ENCODE measurements at places on chromosomes 6 and 20.

DNA sequence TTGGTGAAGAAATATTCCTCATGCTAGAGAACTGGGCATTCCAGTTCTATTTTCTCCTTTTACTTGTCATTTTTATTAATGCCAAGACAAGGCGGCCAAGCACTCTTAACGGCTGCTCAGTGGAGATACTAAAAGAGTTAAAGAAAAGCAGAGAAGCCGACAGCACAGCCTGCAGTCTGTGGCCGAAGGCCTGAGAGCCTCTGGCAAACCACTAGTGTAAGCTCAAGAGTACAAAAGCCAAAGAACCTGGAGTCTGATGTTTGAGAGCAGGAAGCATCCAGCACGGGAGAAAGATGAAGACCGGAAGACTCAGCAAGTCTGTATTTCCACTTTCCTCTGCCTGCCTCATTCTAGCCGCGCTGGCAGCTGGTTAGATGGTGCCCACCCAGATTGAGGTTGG is 167.1 kb upstream of the FUT9 start:
- DNase-seq: no peak

- DNase-seq: no peak
Observed at GRCh38 chr6:46888031-46888430, 33.7 kb downstream of the ADGRF5 start.

- no peak for DNase-seq
Observed at GRCh38 chr6:139582956-139583355, 208.5 kb upstream of the CITED2 start.

- no peak for DNase-seq
Observed at GRCh38 chr6:166393535-166393823, 10.7 kb upstream of the MPC1 start.

DNA sequence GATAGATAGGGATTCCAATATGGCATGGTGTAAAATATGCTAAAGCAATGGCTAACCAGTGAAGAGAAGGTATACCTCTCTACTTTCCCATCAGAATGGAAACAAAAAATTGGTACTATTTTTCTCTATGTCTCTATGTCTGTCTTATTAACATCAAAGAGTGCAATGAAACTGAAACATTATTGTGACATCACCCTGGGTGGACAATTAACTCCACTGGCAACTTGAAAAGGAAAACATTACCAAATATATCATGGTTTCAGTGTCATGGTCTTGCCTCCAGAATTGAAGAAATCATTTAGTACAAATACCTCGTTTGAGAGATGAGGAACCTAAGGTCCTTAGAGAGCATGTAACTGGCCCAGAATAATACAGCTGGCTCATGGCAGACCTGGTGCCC is 1132.5 kb upstream of the MAP3K7 start:
- no peak for DNase-seq

DNA sequence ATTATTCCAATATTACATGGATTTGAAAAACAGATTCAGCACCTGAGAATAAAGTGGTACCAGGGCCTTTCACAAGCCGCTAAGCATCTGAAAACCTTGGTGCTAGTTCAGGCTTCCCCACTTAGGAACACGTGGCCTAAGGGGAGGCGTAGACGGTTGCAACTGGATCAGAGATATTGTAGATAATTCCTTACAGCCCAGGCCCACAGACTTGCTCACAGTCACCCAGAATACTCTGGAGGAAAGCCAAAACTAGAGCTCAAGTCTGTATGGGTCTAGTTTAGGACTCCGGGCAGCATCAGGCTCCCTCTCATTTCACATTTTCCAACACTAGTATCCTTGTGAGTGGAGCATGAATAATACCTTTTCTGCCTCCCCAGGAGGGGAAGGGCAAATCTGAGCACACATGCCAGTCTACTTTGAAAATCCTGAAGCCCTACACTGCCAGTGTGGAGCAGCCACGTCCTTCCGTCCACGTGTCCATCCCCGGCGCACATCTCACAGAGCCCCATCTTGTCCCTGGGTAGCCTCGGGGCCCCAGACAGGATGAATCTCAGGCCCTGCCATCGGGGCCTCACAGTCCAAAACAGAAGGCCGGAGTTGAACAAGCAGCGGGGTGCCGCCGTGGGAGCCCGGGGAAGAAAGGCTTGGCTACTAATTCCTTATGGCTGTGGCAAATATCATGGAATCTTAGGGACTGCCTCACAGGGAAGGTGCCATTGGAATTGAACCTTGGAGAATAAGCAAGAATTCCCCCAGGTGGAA is 299.3 kb downstream of the NRN1 start:
- DNase-seq: no peak

GRCh38 chr20:48984575-48985219 is 61.4 kb upstream of the CSE1L start:
- no peak for DNase-seq

DNA sequence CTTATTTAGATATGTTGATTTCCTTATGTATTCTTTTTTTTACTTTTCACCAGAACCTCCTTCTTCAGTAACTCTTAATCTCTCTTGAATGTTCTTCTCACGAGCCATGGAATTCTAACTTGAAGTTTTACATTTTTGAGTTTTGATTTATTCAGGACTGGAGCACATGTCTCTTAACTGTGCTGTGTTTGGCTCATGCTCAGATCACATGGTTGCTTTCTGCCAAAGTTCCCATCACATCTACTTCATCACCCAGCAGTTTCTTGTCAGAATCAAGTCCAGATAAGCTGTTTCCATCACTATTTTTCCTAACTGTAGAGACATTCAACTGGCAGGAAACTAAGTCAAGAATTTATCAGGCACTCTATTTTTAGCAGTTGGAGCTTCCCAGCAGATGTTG is 31.7 kb downstream of the SLC35A1 start:
- DNase-seq: no peak

- DNase-seq: no peak
Observed at GRCh38 chr6:39335780-39336545, 13.5 kb upstream of the KCNK16 start.

DNA sequence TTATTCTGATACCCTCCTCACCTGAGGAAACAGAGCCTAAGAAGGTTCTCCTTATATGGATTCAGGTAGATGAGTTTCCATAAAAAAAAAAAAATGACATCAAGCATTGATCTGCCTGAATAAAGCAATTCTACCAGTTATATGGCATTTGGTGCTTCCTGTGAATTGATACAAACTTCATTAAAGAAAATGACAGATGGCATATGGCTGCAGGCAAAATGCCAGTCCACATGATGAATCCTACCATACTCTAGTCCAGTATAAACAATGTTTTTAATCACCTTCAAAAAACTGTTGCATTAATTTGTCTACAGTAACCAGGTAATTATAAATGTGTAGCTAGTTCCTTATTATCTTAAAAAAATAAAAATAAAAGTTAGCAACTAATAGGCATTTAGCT is 559.2 kb upstream of the FLRT3 start:
- no peak for DNase-seq

DNA sequence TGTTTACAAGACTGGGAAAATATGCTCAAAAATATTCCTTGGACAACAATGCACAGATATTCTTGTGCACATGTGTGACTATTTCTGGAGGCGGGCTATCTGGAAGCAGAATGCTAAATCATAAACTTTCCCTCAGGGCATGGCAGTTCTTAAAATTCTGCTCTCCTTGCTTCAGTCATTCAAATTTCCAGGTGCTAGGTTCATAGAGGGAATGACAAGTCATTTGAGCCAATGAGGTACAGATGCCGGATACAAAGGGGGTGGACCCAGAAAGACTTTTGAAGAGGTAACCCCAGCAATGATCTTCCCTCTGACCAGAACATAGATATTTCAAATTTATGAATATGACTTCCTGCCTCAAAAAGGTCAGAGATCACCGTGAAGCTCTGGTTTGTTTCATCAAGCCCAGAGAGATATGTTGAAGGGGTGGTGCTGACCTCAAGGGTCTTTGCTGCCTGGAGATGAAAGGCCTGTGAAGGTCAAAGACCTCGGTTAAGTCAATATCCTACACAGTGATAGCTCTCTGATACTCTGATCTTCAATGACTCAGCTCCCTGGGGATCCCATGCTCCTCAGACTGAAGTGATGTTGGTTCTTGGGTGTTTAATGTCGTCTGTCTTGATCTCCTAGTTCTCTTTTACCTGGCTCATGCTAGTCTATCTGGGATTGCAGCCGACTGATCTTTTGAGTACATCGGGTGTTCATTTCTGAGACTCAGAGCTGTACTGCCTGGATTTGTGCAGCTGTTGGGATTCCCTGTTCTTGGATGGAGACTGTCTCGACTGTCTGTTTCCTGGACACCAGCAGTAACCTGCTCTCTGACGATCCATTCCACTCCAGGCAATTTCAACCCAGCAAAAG is 47.5 kb upstream of the TSHZ2 start:
- no peak for DNase-seq

- peak; percentile 82 for DNase-seq
Observed at GRCh38 chr6:106069478-106069877, 16.7 kb upstream of the PRDM1 start.

DNA sequence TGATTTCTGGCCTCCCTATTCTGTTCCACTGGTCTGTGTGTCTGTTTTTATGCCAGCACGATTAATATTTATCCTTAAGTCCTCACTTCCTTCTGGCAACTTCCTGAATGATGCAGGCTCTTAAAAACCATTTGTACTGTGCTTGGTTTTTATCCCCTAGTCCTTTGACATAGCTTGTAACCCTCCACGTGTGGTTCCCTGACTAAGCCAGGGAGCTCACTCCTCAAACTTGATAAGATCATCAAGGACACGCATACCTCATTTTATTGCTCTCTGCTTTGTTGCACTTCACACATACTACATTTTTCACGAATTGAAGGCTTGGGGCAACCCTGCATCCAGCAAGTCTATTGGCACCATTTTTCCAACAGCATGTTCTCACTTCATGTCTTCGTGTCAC is 166.4 kb upstream of the UST start:
- no peak for DNase-seq

- DNase-seq: no peak
Observed at GRCh38 chr6:167529444-167530335, 204.8 kb downstream of the TTLL2 start.

- no peak for DNase-seq
Observed at GRCh38 chr6:168735268-168735949, 294.4 kb downstream of the SMOC2 start.

GRCh38 chr6:107794771-107795170 is 29.3 kb downstream of the SCML4 start:
- DNase-seq: no peak

DNA sequence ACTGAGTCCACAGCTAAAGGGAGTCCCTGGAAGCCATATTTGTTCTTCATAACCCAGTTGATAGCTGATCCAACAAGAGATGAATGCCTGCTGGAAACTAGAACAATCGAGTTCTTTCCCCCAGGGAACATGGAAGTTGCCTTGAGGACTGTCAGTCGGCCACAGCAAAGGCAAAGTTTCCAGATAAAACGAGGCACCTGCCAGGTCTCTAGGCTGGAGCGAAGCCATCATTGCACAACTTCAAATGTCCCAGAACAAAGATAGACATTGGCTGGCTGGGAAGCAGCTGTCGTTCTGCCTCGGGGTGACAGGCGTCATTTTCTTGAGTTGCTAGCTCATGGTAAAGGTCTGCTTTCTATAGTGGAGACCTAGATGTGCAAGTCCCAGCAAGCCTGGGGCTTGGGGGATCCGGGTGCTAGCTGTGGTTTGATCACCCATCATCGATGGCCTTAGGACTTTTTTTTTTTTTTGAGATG is 184.4 kb upstream of the ZNF217 start:
- DNase-seq: no peak
